ENCODE measurements at places on chromosomes 13 and 19.

DNA sequence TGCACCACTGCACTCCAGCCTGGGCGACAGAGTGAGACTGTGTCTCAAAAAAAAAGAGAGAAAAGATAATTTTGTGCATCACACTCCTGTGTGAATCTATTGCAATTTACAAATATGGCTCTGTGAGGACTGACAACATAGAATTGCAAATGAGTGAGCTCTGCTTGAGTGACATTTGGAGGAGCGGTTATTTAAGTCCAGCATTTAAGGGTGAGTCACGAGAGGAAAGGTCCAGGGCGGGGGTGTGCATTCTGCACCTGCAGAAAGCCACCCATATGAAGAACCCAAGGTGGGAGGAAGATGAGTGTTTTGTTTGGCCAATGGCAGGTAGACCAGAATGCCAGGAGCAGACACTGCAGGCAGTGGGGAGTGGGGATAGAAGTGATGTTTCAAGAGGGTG, 58.5 kb downstream of the DGKH start:
- no peak for DNase-seq

GRCh38 chr13:91357613-91358386, 10.3 kb downstream of the MIR17HG start:
- no peak for DNase-seq

GRCh38 chr13:98681049-98681448, 71.4 kb downstream of the SLC15A1 start:
- no peak for DNase-seq

- DNase-seq: no peak
Measured at GRCh38 chr13:30388406-30389283, 33.6 kb upstream of the UBE2L5 start.

DNA sequence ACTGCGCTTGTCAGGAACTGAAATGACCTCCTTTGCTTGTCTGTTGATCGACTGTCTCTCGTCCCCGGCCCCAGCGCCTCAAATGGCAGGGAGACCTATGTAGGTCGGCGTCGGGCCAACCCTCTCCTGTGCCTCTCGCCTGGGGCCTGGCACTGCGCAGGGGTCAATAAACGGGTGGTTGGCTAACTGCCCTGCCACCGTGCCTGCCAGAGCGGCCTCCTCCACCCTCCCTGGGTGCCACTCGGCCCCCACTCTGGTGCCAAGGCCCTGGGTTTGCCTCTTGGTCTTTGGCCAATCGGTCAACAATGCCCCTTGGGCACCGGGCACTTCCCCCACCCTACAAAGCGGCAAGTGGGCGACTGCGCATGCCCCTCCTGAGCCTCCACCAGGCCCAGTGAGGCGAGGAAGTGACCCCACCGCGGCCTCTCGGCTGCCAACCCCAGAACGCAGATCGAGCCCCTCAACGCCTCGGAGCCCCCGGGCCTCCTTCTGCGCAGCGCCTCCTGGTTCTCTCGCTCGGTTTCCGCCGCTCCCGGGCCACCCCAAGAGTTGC, 1.1 kb downstream of the KEAP1 start:
- no peak for DNase-seq

DNA sequence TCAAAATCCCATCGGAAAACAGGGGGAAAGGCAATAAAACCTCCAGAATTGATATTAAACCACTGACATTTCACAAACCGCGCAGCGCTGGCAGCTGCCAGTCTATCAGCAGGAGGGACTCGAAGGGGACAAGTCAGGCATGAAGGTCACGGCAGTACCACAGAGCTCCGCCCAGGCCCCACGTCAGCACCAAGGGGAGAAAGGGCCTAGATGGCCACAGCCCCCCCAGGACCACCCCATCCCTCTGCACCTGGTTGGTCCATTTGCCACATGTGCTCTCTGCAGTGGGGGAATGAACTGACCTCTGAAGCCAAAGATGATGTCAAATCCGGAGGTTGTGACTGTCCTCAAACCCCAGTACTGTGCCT, 9.5 kb upstream of the VSTM2B start:
- DNase-seq: no peak

- no peak for DNase-seq
Measured at GRCh38 chr13:113823771-113824170, 40.1 kb downstream of the GAS6 start.

- no peak for DNase-seq
Measured at GRCh38 chr13:68261105-68261504, 1031.0 kb upstream of the PCDH9 start.

GRCh38 chr13:41956272-41956671, 4.6 kb downstream of the VWA8 start:
- DNase-seq: no peak

GRCh38 chr19:47241919-47242577, 11.0 kb upstream of the BBC3 start:
- no peak for DNase-seq

GRCh38 chr19:47699360-47699917, 13.8 kb upstream of the EHD2 start:
- peak; percentile 21 for DNase-seq

- DNase-seq: no peak
Measured at GRCh38 chr19:38245826-38246498, 10.2 kb downstream of the PPP1R14A start.

DNA sequence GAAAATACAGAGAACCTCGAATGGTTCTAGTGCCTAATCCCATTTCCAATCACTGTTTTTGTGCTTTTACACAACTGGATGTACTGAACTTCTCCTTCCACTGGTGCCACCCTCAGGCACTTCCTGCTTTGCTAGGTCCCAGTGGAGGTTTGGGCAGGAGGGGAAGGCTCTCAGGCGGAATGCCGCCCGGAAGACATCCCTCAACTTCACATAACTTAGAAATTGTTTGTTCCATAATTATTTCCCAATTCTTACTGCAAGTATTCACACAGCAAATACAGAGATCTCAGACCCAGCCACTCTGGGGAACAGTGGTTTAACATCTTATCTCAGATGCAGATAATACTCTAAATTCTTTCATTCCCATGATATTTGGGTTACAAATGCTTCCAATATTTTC, 195.7 kb upstream of the IPO5 start:
- DNase-seq: no peak

GRCh38 chr13:106033659-106034058, 501.8 kb downstream of the EFNB2 start:
- no peak for DNase-seq

DNA sequence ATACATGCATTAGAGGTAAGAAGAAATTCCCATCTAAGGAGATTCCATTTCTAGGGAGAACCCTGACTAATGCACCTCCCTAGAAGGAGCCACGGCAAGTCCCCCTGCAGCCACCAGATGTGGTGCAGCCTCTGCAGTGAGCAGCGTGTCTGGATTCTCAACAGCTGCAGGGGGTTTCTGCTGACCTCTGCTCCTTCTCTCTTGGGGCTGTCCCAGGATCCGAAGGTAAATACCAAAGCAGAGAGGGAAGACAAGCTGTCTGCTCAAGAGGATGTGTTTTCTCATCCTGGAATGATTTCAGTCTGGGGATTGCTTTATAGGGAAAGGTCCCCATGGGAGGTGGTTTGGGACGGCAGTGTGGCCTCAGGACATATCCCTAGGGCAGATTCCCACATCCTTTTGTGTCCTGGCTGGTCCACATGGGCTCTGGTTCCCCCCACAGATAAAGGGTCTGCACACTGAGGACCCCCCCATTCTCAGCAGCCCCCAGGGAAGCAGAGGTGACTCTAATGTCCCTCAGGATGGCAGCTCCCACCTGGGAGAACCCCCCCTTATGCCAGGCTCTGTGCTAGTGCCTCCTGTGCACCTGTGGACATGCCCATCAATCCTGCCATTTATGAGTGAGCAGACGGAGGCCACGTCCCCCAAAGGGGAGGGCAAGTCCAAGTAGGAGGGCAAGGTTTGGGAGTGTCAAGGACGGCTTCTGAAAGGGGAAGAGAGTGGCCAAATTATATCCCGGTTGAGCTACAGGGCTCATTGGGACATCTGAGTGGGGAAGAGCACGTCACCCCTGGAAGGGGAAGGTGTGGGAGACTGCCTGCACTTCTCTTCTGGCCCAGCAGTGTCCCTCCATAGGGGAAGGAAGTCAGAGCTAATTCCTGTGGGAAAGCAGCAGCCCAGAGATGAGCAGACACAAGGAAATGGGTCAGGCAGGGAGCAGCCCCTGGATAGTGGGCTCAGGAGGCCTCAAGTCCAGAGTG, 10.2 kb upstream of the OR10H5 start:
- no peak for DNase-seq

GRCh38 chr19:1427221-1427920, 10.8 kb upstream of the RPS15 start:
- DNase-seq: no peak

DNA sequence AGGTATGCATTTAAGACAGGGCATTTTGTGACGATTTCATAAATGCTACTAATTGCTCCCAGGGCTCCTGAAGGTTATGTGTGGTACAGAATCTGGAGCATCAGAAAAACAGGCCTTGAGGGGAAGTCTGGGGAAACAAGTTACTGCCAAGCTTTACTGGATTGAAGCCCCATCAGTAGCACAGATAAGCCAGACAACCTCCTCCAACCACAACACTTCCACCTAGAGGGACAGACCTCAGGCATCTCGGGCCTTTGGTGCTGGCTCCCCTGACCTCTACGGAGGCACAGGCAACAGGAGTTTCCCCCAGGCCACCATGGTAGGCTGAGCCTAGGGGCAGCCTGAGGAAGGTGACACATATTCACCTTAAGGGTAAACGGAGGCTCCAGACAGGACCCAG, 54.1 kb downstream of the ABCC4 start:
- no peak for DNase-seq

GRCh38 chr13:37617173-37617572, 18.6 kb upstream of the POSTN start:
- DNase-seq: no peak

DNA sequence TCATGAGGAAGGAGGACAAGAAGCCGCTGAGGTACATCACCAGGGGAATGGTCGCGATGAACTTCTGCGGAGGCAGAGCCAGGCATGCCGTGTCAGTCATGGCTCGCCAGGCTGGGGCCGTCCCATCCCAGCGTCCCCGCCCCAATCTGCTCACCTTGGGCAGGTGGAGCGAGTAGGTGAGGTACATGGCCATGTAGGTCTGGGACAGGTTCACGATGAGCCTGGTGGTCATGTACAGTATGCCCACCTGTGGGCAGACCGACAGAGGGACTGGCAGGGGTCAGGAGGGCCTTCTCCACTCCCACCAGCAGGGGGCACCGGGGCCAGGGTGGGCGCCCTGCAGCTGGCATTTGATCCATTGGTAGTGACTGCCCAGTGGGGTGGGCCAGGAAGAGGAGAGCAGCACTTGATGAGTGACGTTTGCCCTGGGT, 8.3 kb downstream of the TEKTIP1 start:
- no peak for DNase-seq

DNA sequence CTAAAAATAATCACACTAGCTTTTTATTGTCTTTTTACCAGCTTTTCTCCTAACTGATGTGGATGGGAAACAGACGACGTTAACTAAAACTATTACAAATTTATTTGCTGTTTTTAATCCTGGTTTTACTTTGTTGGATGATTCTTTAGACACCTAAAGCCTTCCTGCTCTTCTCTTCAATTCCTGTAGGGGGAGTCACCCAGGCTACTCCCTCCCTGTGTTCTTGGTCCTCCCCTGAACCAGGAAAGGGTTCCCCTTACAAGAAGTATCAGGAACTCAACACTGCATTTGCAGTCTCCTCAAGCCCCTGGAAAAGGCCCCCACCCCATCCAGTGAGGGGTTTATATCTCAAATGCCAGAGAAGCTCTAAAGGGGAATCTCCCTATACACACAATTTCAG, 206.1 kb downstream of the SUCLA2 start:
- no peak for DNase-seq

- no peak for DNase-seq
Measured at GRCh38 chr19:18861235-18861634, 29.5 kb downstream of the UPF1 start.

GRCh38 chr19:41325947-41326706, 16.2 kb downstream of the CCDC97 start:
- no peak for DNase-seq

DNA sequence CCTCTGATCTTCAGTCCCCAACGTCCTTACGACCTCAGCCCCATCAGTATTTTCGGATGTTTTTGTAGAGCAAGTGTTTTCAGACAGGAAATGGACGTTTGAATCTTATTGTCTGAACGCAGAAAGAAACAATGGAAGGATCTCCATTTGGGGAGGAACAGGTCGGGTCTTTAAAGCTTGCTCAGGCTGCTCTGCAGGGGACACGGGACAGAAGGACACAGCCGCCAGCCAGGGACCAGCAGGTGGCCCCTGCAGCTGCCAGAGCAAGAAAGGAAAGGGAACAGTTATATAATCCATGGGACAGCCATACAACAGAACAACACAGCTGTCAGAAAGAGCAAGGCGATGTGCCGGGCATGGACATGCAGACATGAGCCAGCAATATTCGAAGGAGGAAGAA, 18.5 kb upstream of the IGLON5 start:
- no peak for DNase-seq

DNA sequence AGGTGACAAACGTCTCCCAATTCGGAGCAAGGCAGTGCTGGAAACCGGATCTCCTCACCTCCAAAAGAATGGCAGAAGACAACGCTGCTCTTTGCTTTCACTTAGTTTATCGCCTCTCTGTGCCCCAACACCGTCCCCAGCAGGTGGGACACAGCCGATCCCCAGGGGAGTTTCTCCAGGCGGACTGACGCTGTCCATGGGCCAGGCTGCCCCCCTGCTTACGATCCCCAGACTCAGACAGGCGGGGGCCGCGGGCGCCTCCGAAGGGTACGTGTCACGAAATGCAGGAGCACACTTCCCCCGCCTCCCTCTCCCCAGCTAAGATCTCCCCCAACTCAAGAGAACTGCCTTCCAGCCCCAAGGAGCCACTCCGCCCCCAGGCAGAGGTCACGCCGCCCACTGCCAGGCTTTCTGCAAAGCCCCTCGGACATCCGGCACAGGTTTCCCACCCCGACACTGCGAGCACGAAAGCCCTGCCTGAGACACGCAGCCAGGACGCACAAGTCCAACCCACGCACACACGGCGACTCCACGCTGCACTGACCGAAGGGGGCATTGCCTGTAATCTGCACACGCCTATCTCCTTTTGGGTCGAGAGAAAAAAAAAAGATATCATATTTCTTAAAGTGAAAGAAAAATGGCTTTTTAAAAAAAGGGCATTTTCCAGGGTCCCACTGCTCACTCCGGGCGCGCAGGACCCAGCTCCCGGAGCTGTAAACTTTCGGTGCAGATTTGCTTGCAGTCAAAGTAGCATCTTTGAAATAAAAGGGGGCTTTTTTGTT, 2.0 kb downstream of the SPRY2 start:
- DNase-seq: no peak

GRCh38 chr19:33273881-33274662, 28.3 kb downstream of the CEBPA start:
- no peak for DNase-seq
